ENCODE measurements at places on chromosomes 16 and 17. TPM values are rescaled to one million over a fixed set of nuclear protein-coding genes. Genes with fewer than 3 reads are reported as not detected.
A peak's percentile ranks its signal among the peaks of the same experiment; 100 is the strongest.

The MARCHF10 gene
- total RNA-seq: not detected

DNA sequence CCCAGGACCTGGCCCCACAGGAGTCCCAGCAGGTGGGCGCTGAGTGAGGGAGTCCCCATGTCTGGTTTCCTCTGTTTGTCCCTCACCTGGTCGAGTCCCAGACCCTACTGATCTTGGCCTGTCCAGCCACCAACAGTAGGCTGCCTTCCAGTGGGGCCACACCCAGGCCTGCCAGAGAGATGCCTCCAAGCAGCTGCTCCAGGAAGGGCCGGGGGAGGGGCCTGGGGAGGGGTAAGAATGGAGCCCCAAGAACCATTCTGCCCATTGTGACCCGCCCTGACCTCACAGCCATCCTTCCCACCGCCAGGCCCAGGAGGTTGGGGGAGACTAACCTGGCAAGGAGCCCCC lies 736 bp downstream of the SPATA20 start:
- no peak for DNase-seq

- DNase-seq: no peak
Observed at GRCh38 chr16:81427219-81427618, 17.4 kb upstream of the CMIP start.

DNA sequence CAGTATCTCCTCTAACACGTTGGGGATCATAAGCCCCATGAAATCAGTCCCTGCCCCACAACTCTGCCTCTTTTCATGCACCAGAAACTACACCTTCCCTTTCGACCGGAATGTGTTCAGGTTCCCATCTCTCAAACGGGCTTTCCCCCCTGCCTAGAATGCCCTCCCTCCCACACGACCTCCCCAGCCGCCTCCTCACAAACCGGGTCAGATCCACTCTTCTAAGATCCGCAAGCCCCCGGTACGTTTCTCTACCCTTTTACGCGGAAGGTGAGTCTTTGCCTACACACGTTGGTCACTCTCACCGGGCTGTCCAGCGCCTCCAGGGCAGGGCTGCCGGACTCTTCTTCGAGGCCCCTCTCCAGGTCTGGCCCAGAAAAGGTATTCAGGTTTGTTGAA lies 708 bp downstream of the DHX33 start:
- no peak for DNase-seq

The TBC1D28 gene
- total RNA-seq: not detected

- no peak for DNase-seq
Observed at GRCh38 chr17:63019138-63019873, 53.3 kb downstream of the TANC2 start.

The C16orf96 gene
- total RNA-seq: 0.23 TPM

The CHP2 gene
- not detected for total RNA-seq

GRCh38 chr16:2422123-2422867 lies 7.0 kb upstream of the CCNF start:
- DNase-seq: peak; percentile 36

GRCh38 chr17:79668344-79669250 lies 57.7 kb upstream of the RBFOX3 start:
- peak; percentile 55 for DNase-seq

GRCh38 chr17:27522028-27522635 lies 65.9 kb downstream of the KSR1 start:
- peak; percentile 20 for DNase-seq

The NHLRC4 gene
- not detected for total RNA-seq

- no peak for DNase-seq
Observed at GRCh38 chr17:74990581-74991105, 3.2 kb downstream of the CDR2L start.

DNA sequence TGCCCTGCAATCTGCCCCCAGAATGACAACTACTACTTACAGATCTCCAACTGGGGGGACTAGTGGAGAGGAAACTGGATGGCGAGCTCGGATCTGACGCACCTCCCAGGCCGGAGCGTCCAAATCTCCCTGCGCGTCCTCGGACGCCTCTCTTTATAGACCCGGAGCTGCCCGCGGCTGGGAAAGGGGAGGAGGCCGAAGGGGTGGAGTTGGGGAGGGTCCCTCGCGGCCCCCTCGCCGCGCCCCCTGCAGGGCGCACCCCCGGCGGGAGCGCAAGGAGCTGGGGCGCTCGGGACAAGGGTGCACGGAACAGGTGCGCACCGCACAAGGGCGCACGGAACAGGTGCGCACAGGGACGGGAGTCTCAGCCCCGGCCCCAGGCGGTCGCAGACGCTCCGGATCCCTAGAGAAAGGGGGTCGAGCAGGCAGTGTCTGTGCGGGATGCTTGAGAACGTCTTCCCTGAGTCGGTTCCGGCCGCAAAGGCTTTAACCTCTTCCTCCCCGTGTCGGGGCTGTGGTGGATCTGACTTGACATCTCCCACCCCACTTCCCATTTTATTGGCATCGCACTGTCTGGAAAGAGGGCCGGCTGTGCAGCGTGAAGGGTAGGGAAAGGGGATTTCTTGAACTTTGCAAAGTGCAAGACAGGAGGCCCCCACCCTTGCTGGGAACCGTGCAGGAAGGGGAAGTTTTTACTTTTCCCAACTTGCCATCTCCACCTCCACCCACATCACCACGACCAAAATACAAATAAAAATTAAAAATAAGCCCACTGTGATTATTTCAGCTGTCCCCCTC lies at the start of gene MYH11:
Gene MYH11, minus strand, starts transcription at position 128 of the 798 bp plus-strand sequence. CDS start 18,776 bp downstream, outside the sequence.
- no peak for DNase-seq
